ENCODE measurements at places on chromosomes 4 and X. TPM values are rescaled to one million over a fixed set of nuclear protein-coding genes. Genes with fewer than 3 reads are reported as not detected.

The SPON2 gene
- total RNA-seq = 12.0 TPM

The CTPS2 gene
- 5.8 TPM for total RNA-seq

The VCX3A gene
- total RNA-seq = 160 TPM

The POU3F4 gene
- total RNA-seq = 0.82 TPM

The TCEAL5 gene
- total RNA-seq = not detected

DNA sequence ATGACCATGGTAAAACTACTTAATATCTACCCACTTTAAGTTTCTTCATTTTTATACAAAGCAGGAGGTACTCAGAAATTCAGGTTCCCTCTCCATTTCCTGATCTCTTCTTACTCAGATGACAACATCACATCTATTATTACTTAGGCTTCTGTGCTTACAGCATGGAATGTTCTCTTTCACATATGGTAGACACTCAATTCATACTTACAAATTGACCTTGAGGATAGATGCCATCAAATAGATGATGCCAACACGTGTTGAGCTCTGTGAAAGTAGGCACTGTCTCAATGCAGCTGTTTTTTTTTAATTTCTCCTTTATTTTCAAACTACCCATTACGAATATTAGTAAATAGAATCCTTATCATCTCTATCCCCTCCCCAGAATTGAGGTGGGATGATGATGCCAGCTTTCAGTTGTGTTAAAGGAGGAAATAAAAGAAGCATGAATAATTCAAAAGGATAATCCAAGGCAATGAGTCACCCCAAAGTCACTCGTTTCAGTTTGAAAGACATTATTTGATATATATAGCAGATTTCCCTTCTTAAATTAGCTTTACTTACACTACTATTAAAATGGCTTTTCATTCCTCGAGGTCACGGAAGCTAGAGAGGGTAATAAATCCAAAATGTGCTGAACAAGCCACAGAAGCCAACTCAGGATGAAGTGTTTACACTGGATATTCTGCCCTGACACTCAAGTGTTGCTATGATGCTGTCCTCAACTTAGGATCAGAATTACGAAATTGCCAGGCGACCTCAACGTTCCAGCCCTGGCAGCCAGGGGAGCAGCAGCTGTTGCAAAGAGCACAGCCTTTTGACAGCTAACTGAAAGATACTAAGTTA lies 124.2 kb upstream of the EOLA2 start:
- peak; percentile 74 for DNase-seq

DNA sequence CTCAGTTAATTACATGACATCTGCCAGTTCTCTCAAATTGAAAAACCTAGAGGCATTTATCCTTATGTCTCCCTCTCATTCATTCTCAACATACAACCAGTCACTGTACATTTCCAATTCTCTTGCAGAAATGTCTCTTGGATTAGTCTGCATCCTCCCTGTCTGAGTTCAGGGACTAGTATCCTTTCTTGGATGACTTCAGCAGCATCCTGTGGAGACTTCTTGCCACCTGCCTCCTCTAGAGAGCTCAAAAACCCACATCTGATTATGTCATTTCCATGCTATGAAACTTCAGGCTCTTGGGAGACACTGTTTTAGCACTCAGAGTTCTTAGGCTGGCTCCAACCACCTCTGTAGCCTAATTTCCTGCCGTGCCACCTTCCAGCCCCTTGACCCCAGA lies 515.1 kb upstream of the DIPK2B start:
- DNase-seq = no peak

DNA sequence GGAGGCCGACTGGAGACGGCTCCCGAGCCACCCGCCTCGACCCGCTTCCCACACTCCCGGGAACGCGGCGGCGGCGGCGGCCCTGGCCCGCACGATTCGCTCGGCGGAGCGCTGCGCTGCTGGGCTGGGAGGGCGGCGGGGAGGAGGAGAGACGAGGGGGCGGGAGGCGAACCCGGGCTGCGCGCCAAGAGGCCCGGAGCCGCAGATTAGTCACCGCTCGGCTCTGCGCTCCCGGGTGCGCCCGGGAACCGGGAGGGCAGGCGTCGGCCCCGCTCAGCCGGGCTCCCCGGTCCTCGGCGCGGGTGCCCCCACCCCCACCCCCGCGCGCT lies 11.2 kb upstream of the BCOR start:
- peak; percentile 58 for DNase-seq

DNA sequence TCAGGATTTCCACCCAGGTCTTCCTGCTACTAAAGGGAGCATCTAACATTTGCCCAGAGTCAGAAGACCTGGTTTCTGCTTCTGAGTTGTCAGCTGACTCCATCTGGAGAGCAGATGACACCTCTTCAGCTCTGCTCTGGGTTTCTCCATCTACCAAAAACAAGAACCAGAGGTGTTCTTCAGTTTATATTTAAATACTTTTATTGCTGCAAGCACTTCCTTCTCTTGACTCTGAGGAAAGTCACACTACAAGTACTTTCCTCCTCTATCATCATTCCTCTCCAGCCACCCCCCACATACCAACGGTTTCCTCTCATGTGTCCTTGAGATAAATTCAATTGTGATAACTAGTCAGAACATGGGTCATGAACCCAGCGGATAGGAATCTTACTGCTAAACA lies 88.4 kb downstream of the PPP3CA start:
- DNase-seq = no peak

DNA sequence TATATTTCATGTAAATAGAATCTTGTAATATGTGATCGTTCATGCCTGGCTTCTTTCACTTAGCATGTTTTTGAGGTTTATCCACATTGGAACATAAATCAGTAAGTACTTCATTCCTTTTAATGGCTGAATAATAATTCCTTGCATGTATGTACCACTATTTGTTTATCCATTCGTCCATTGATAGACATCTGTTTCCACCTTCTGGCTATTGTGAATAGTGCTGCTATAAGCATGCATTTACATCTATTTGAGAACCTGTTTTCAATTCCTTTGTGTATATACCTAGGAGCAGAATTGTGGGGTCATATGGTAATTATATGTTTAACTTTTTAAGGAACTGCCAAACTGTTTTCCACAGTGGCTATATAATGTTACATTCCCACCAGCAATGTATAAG lies 356.7 kb upstream of the DIPK2B start:
- peak; percentile 9 for DNase-seq

DNA sequence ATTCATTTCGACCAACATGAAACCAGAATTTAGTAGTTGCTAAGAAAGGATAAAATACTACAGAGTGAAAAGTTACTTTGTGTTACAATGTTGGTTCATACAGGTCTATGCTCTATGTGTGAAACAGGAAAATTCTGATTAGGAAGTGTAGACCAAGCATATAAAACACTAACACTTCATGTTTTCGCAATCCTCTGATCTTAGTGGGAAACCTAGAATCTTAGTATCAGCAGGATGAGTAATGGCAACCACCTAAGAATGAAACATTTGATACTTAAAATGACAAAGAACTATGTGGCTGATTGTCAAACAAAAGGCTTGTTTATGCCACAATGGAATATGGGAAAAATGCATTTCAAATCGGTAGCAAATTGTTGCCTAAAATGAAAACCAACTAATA lies 116.1 kb downstream of the AMMECR1 start:
- DNase-seq = no peak
